ENCODE measurements at places on chromosomes 6 and 20.

DNA sequence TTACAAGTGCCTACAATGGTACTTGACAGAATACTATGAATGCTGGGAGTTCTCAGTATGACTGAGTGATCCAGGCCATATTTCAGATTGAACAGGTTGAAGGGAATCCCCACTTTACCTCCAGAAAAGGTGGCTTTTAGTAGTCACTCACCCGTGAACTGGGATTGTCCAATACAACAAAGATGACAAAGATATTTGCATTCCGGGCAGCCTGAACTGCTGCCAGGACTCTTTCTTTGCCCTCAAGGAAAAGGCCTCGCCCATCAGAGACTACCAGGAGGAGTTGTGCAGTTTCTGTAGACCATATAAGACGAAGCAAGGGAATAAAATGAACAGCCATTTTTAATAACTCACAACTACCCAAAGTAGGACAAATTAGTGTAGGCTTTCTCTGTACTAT, 6.3 kb upstream of the LYRM2 start:
- DNase-seq: no peak

- DNase-seq: no peak
Observed at GRCh38 chr6:129543981-129544380, 166.0 kb downstream of the ARHGAP18 start.

DNA sequence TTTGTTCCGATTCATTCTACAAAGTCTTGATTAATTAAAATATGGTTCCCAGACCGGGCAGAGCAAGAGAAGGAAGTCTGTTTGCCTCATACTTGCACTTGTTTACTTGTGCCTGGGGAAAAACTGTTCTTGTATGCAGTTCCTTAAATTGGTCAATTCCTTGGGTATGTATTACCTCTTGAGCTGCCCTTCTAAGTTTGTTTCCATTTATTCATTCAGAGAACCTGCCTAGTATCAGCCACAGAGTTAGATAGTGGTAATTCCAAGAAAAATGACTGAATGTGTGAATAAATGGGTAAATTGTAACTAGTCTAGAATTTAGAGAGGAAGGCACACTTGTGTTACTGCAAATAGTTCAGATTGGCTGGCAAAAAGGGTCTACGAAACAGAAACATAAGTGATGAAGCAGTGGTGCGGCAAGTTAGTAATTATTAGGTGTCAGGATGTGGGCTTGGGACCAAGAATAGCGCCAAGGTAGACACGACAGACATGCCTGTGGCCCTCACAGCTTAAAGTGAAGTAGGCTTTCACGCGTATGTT, 525 bp upstream of the MAK start:
- DNase-seq: no peak

DNA sequence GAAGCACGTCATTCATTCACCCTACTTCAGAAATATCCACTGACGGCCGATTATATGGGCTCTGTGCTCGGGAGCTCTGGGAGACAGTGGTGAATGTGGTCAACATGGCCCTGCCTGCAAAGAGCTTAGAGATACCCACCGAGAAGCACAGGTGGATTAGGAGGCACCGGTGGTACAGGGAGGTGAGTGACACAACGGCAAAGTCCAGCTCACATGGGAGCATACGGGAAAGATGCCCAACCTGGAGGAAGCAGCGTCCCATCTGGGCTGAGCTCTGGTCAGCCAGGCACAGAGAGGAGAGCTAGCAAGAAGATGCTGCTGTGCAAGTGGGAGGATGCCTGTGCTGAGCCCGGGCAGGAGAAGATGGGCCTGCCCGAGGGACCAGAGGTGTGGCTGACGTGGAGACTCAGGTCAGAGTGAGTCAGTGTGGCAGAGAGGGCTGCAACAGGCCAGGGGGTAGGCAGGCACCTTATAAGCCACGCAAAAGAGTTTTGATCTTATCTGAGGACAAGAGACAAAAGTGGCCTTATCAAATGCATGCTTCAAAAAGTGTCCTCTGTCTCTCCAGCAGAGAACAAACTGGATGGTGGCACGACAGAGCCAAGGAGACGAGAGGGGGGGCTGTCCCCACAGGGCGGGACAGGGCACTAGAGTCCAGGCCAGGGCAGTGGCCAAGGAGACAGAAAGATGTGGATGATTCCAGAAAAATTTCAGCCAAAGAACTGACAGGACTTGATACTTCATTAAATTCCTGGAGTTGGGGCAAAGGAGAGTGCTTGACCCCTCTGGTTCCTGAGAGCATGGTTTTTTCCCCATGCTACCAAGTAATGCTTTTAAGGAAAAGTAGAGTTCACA, 214.6 kb upstream of the SNX9 start:
- no peak for DNase-seq

GRCh38 chr6:16278048-16278724, 39.8 kb downstream of the GMPR start:
- no peak for DNase-seq

- no peak for DNase-seq
Observed at GRCh38 chr6:157778719-157779118, 44.3 kb upstream of the SNX9 start.

- no peak for DNase-seq
Observed at GRCh38 chr6:149109397-149110070, 208.0 kb upstream of the TAB2 start.

GRCh38 chr6:155854787-155855186, 399.1 kb upstream of the NOX3 start:
- DNase-seq: no peak

GRCh38 chr6:3427687-3428085, 29.2 kb downstream of the SLC22A23 start:
- DNase-seq: no peak

GRCh38 chr20:6709910-6710595, 57.4 kb upstream of the BMP2 start:
- DNase-seq: no peak

- DNase-seq: no peak
Observed at GRCh38 chr6:79524065-79524464, 13.2 kb downstream of the LCA5 start.

- no peak for DNase-seq
Observed at GRCh38 chr6:170227521-170227983, 63.3 kb downstream of the DLL1 start.

DNA sequence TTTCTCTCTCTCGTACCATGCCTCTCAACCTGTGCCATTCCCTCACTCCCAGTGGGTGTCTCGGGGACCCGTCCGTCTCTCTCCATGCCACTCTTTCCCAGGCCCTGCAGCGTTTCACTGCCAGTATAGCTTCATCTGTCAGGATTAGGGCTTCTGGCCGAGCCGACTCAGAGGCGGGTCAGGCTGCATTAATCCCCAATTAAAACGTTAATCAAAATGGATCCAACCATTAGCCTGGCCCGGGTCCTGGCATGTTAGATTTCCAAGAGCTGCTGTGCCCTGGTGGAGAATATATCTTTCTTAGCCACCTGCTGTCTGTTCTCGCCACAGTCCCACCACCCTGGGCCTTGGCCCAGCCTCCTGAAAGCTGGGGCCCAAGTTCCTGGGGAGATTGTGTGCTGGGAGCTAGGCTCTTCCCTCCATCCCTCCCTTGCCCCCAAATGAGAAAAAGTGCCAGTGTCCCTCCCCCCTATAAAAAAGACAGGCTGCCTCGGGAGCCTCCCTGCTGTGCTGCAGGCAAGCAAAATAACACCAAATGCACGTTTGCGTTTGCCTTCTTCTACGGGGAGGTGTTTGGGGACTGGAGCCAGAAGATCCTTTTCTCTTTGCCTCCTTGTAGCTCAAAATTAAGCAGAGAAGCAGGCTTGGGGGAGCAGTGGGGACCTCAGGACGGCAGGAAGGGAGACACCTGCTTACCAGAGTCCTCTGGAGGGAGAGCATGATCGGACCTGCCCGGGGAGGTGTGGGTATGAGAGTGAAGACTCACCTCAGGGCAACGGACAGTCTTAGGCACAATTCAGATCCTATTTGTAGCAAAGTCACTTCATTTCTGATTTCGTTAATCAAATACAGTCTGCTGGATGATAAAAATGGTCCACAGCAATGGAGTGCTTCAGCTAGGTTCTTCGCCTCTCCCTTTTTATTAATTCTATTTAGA, 3.0 kb downstream of the KCNG1 start:
- DNase-seq: no peak

GRCh38 chr20:10004900-10005299, 29.9 kb upstream of the ANKEF1 start:
- no peak for DNase-seq

GRCh38 chr6:142946924-142947713, 2.1 kb upstream of the HIVEP2 start:
- DNase-seq: peak; percentile 96

- DNase-seq: no peak
Observed at GRCh38 chr6:26355366-26355765, 9.6 kb upstream of the BTN3A2 start.

- DNase-seq: no peak
Observed at GRCh38 chr20:44154521-44155001, 32.4 kb downstream of the JPH2 start.

DNA sequence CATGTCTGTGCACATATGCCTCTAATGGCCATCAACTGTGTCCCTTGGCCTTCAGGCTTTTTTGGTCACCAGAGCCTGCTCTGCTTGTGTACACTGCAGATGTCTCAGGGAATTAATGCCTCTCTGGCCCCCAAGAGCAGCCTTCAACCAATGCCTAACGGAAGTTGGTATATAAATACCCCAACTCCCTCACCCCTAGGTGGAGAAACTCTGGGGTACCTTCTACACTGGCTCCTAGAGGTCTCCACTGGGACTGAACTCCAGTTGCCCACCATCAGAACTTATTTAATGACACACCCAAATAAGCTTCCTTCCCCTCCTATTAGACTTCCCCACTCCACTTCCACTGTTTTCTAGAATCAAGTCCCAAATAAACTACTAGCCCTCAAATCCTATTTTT, 43.1 kb downstream of the PRND start:
- DNase-seq: no peak

- DNase-seq: no peak
Observed at GRCh38 chr6:84847390-84848160, 83.2 kb upstream of the TBX18 start.

- no peak for DNase-seq
Observed at GRCh38 chr6:69423785-69424184, 373.0 kb downstream of the LMBRD1 start.

GRCh38 chr6:75081921-75082320, 123.9 kb downstream of the COL12A1 start:
- no peak for DNase-seq

DNA sequence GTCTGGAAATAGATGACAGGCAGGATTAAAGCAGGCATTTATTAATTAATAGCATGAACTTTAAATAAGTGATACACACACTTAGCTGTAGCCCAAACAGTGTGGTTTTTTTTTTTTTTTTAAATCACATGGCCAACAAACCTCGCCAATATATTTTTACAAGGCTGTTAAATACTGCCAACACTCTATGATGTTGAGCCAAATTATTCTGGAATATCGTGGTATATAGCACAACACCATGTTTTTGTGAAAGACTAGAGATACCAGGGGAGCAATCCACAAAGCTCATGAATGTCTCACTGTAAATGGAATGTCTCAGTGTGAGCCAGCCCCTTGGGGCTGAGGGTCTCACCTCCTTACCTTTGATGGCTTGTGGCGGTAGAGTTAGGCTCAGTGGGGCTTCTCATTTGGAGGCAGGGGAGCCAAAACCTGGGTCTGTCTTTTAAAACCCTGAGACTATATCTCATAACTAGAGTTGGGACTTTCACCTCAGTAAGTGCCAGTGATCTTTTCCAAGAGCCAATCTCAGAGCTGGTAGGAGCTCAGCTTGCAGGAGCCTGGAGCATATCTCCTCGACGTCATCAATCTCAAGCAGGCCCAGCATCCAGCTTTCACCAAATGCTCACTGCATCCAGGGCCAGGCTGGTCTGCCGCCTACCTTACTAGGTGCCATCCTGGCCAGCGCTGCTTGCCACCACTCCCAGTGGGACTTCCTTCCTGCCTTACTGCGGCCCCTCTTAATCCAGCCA, 78.5 kb upstream of the FAM184A start:
- no peak for DNase-seq

DNA sequence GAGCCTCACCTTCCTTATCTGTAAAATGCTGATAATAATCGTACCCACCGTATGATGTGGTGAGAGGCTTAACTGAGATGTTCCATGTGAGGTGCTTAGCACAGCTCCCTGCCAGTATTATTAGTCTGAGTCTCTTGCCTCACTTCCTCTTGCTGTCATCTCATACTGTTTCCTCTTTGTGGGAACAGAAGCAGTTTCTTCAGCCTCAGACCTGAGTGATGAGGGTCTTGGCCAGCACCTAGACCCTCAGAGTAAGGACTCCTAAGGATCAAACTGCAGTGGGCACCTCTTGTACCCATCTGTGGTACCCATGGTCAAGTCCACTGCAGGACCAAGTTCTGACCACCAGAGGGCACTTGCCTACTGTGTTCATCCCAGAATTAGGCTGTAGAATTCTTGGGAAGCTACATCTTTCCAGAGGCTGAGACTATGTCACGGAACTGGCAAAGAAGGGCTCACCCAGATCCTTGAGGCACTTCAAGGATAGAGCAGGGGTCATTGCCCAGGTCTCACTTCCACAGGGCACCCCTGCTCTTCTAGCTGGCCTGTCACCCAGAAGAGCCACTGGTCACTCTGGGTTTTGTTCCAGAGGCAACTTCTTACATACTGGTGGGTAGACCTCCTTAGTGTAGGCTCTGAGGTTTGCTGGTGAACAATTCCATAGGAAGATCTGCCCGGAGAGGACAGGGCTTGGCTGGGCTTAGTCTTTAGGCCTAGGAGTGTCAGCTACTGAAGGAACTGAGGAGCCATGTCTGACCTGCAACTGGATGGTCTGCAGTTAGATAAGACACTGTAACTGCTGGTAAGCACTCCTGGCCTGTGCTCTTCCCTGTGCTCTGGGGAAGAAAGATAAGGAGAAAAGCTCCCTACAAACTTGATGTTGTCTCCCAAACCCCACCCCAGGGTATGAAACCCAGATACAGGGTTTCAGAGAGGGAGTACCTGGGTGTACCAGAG, 20.6 kb upstream of the SGK2 start:
- peak; percentile 66 for DNase-seq

GRCh38 chr6:134004714-134005113, 47.7 kb downstream of the SLC2A12 start:
- DNase-seq: no peak

DNA sequence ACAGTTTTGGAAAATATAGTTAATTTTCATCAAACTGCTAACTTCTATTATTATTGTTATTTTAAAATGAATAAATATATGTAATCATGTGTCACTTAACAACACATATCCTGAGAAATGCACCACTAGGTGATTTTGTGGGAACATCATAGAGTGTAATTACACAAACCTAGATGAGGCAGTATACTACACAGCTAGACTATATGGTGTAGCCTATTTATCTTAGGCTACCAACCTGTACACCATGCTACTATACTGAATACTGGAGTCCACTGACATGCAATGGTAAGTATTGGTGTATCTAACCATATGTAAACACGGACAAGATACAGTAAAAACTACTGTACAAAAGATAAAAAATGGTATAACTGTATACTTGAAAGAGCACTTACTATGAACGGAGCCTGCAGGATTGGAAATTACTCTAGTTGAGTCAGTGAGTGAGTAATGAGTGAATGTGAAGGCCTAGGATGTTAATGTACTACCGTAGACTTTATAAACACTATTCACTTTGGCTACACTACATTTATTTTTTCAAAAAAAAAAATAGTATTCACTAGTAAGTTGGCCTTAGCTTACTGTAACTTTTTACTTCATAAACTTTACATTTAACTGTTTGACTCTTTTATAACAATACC, 72.4 kb downstream of the ASCC3 start:
- DNase-seq: no peak

GRCh38 chr6:88780714-88781389, 182.6 kb downstream of the RNGTT start:
- peak; percentile 53 for DNase-seq

Measured in left lobe of liver (tissue), 2 donors.